Stimulated activated naive CD8-positive, alpha-beta T cell treated with anti-CD3 and anti-CD28 coated beads, Interleukin-15, amount 100 ng/mL, for 72 hours (primary cell): ENCODE measurements at places on chromosomes 7 and 10.

GRCh38 chr7:101959342-101959741 is 141.9 kb downstream of the CUX1 start:
- DNase-seq, result no peak

DNA sequence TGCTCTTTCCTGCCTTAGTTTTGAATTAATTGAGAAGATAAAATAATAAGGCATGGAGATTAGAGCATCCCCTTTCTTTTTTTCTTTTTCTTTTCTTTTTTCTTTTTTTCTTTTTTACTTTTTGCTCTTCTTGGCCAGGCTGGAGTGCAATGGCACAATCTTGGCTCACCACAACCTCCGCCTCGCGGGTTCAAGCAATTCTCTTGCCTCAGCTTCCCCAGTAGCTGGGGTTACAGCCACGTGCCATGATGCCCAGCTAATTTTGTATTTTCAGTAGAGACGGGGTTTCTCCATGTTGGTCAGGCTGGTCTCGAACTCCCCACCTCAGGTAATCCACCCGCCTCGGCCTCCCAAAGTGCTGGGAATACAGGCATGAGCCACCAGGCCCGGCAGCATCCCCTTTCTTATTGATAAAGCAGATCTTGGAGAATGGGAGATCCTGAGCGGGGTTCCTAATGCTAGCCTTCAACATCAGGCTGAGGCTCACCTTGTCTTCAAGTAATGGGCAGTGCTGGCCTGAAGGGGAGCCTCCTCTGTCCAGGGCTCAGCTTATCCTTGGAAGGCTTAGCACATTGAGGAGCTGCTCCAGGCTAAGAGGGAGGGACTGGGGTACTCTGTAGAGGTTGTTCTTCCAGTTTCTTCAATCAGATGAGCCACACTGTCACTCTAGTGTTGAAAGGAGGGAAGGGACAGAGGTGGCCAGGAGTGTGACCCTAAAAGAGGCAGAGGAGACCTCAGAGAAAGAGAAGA is 27.9 kb downstream of the GSTO2 start:
- no peak for DNase-seq

GRCh38 chr10:59984415-59984814 is 78.1 kb upstream of the CCDC6 start:
- DNase-seq, result no peak

DNA sequence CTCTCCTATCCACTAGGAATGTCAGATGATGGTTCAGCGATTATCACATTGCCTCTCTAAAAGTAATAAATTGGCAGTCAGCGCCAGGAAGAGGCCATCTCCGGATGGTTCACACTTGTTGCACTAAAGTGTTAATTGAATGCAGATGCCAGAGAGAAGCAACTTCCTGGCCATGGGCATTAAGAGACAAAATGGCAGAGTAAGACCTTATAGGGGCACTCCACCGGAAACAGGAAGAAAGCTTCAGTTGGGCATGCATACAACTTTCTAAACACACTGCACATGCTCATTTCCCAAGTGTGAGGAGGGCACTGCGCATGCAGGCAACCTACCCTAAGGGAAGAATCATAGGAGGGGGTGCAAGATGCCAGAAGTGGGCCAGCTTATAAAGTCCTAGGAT is 71.7 kb upstream of the AUTS2 start:
- DNase-seq, result no peak

DNA sequence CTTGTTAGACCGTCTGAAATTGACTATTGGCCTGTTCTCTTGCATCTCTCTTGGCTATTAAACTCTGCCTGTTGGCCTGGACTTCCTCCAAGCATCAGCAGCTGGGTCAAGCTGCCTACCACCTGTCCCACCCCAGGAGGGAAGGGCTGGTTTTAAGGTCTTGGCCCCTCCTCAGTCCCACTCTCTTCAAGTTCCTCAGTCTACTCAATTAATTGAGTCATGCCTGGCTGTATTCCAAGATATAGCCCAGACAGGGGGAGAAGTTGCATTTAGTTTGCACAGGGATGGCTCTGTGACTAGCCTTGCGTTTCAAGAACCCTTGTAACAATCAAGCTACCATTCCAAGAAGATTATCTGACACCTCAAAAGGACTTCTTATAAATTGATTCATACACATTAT is 113.8 kb upstream of the GLI3 start:
- DNase-seq, result no peak

GRCh38 chr7:12777257-12777656 is 89.8 kb downstream of the ARL4A start:
- no peak for DNase-seq

DNA sequence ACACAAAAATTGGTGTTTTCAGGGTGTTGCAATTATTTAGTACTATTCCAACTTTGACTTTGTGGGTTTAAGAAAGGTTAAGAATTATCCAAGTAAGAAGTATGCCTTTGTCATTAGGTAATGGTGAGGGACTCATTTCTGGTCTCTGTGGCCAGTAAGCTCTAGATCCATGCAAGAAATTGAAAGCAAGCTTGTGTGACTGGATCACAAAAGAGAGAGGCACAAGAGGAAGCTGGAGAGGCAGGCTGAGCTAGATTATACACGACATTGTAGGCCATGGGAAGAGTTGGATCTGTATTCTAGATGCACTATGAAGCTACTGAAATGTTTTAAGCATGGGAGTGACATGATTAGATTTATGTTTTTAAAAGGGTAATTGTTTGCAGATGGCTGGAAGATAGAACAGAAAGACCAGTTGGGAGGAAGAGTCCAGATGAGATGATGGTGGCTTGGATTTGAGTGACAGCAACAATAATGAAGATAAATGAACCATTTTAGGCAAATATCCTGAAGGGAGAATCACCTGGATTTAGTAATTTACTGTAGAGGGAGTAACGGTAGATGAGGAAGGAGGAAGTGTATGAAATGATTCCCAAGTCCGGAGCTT is 50.0 kb downstream of the CALD1 start:
- DNase-seq, result no peak

DNA sequence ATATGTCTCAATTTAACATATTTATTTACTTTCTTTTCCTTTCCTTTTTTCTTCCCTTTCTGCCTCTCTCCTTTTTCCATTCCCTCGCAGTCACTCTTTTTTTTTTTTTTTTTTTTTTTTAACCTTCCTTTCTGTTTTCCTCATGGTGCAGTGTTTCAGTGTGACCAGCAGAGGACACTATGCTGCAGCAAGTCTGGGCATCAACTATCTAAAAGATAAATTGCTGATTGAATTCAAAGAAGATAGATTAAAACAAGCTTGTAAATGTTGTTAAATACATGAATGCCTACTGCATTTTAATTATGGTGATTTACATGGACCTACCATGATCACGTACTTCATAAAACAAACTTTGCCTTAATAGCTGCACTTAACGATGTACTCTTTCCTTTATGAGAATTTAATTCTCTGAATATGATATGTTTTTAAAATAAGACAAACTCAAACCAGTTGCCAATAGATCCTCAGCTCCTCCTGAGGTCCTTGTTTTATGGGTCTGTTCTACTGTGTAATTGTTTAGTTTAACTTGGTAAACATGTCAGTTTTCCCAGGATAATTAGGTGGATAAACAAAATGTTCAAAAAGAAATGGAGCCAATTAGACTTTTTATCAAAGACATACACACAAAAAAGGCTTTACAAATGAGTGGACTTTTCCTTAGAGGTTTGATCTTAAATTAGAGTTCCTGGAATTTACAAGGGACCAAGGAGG is 101.0 kb upstream of the AGR3 start:
- DNase-seq, result peak; percentile 7

DNA sequence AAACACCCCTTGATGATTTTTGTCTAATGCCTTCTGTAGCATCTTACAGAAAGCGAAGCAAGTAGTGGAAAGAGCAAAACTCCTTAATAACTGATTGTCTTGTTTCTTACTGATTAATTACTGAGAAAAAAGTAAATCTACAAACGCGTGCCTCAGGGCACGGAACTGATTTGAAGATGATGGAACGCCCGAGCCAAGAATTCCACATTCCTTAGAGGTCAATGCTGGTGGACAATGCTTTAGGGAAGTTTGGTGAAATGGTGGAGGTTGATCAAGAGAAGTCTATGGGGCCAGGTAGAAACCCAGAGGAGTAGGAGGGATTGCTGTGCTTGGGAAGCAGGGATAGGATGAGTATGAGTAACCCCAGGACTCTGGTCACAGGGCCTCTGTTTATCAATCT is 5.0 kb upstream of the SORBS1 start:
- no peak for DNase-seq

DNA sequence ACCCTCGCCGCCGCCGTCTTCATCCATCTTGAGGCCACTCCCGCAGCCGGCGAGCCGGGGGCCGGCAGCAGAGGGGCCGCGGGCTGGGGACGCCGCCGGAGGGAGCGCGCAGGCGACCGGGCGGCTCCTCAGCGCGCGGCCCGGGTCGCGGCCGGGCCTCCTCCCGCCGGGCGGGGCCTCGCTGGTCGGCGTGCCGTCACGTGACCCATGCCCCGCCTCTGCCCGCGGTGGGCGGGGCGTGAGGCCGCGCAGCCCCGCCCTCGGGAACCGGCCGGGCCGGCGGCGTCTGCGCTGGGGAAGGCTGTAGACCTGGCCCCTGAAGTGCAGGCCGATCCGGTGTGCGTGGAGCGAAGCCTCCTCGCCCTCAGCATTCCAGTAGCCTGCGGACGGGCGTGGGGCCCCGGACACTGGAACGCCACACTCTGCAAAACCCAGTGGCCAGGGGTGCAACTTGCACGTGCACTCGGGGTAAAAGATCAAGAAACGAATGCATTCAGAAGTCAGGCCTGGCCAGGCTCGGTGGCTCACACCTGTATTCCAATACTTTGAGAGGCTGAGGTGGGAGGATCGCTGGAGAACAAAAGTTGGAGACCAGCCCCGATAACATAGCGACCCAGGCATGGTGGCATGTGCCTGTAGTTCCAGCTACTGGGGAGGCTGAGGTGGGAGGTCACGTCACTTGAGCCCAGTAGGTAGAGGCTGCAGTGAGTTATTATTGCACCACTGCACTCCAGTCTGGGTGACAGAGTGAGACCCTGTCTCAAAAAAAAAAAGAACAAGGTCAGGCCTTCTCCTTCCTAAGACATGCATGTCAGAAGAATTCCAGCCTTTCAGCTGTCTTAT is at the start of gene CYTH3:
CYTH3 (minus strand) TSS at position 144 of the 843 bp plus-strand sequence; CDS start at position 27, 117 bp downstream.
- peak; percentile 80 for DNase-seq

DNA sequence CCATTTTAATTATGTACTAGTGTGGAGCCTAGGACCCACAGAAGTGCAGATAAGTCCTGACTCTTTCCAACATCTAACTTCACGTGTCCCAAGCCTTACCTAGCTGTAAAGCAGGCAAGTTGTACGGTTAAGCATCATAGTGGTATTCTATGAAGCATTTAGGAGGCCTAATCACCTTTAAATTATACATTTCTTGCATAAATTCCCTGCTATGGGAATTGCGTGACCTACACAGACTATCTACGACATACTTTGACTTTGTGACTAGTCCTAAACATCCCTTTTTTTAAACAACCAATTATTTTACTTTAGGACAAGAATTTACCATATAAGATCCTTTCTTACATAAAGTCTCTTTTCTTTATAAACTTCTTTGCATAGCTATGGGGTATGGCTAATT is 37.7 kb upstream of the LRGUK start:
- no peak for DNase-seq

DNA sequence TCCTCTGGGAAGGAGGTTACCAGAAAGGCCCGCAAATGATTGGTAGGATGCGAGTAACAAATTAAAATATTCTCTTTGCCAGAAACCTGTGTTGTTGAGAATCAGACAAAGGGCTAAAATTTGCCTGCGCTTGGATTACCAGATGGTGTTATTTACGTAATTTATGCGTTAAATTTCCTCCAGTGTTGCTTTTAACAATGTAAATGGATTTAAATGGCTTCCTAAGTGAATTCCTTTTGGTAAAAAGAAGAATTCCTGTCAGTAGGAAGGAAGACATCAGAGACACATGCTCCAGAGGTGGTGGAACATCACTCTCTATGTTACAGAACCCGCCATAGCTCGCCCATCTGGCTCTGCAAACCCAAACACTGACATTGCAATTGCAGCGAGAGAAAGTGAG is 520.6 kb downstream of the GALNT17 start:
- DNase-seq, result no peak

DNA sequence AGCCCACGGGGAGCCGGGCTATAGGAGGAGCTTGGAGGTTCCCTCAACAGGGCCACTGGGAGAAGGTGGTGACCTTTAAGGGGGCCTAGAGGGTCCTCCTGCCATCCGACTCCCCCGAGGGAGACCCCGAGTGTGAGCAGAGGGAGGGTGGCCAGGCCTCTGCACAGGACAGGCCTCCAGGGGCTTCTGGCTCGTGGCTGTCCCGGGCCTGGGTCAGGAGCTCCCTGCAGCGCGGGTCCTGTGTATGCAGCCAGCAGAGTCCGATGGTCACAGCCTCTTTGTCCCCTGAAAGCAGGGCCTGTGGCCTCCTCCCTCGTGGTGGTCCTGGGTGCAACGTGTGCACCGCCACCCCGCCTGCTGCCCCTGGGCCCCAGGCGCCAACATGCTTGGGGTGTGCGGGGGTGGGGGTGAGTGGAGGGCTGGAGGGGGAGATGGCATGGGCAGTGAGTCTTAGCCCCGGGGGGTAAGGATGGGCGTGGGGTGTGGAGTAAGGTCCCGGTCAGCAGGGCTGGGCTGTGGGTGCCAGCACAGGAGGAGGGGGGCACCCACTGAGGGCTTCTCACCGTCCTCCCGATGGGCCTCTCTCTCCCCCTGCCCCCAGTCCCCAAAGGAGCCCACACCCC is 27.1 kb downstream of the UNCX start:
- no peak for DNase-seq

- no peak for DNase-seq
These were observed 283.3 kb downstream of the TNS3 start for GRCh38 chr7:47298636-47299035.

GRCh38 chr7:139902436-139903102 is 73.5 kb downstream of the TBXAS1 start:
- DNase-seq, result no peak

GRCh38 chr10:43872644-43873043 is 224.0 kb upstream of the ZNF32 start:
- DNase-seq, result no peak

- no peak for DNase-seq
These were observed 32.7 kb upstream of the NPVF start for GRCh38 chr7:25260862-25261494.

DNA sequence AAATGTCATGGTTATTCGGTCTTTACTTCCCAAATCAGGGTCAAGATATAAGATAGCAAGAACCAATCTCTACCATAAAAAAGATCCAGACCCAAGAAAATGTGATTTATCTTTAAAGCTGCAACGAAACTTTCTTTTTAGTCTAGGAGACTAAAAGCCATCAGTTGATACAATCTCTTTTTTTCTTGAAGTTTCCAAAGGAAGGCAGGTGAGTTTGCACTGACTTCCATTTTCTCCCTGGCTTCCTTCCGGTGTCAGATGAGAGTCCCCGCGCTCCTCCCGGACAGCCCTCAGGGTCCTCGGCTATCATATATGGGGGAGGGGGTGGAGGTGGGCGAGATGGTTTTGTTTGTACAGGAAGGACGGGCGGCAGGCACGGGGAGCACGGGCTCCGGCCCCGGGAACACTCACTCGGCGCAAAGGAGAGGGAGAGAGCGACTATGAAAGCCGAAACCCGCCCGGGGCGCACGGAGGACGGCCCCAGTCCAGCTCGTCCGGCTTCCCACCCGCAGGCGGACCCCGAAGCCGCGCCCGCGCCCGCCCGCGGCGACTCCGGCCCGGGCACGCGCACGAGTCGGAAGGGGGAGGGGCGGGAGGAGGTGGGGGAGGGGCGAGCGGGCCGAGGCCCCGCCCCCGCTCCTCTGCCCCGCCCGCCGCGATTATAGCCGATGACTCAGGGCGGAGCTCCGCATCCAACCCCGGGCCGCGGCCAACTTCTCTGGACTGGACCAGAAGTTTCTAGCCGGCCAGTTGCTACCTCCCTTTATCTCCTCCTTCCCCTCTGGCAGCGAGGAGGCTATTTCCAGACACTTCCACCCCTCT is at the start of gene BAG3:
BAG3 (plus strand) TSS at position 689 of the 822 bp plus-strand sequence. CDS start 296 bp downstream, outside the sequence.
- peak; percentile 75 for DNase-seq
